ENCODE measurements at places on chromosomes 13 and 19.

DNA sequence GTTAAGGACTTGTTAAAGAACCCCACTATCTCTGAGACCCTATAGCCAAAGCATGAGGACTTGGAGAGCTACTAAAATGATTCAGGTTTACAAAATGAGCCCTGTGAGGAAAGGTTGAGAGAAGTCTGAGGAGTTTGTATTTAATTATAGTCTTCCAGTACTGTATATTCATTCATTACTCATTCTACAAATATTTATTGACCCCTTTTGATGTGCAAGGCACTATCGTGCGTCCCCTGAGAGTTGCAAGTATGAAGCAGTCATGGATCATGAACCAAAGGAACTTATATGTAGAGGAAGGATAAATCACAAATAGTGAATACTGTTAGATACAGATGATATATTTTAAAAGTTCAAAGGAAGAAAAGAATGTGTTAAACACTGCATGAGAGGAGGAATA lies 84.4 kb downstream of the DNAJC15 start:
- DNase-seq: peak; percentile 86

GRCh38 chr19:39193803-39194202 lies 3.0 kb upstream of the NCCRP1 start:
- DNase-seq: no peak

- no peak for DNase-seq
Observed at GRCh38 chr19:39740395-39740794, 2.6 kb upstream of the CLC start.

DNA sequence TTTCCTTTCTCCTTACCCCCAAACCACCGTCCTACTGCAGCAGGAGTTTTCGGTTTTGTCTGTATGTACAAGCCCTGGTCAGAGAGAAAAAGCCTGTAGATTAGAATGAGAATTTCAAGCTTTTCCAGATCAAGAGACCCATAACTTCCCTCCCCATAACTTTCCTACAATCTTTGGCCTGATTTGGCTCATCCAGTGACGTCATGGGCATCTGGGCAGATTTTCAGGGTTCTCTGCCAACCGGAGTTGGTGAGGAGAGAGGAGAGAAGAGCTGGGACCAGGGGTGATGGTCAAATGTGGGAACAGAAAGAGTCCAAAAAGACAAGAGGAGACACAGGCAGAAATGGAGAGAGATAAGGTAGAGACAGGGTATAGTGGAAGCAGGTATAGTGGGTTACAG lies 10.5 kb downstream of the IZUMO2 start:
- DNase-seq: no peak

GRCh38 chr13:21579754-21580316 lies 24.1 kb downstream of the MICU2 start:
- no peak for DNase-seq

DNA sequence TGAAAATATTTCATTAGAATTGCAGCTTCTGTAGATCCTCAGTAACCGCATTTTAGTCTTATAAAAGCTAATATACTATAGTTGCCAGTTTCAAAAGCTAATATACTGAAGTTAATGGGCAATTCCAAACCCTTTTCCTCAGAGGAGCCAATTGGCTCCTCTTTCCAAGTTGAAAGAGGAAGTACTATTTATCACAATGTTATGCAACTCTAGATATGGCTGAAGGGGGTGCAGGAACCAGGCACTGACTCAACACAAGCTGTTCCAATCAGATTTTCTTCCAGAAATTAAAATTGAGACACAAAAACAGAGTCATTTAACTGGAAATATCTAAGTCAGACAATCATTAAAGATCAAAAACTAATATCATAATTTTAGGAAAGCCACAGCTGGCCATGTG lies 258.9 kb downstream of the PCDH20 start:
- no peak for DNase-seq

- DNase-seq: no peak
Observed at GRCh38 chr13:73325723-73326558, 267.1 kb downstream of the KLF5 start.

DNA sequence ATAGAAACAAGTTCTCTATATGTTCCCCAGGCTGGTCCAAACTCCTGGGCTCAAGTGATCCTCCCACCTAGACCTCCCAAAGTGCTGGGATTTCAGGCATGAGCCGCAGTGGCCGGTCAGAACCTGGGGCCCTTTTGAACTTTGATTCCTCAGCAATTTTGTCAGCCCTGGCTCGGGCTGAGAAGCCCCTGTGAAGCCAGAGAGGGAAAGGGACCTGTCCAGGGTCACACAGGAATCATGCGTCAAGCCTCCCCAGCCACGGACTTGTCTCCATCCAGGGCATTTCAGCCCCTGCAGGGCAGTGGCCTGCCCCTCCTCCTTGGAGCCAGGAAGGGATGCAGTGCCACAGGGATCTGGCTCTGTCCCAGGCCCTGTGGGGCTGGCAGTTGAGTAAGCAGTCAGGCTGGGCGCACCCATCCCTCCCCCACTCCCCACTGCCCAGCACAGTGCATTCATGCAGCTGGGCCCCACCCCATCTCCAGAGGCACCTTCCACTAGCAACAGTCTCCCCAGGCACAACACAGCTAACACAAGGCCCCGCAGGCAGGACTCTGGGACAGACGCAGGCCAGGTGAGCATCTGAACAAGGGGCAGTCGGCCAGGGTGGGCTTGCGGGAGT lies at the start of gene CAPS:
TSS of gene CAPS (plus strand) at position 516 of the 619 bp plus-strand sequence. CDS start 153 bp downstream, outside the sequence.
- peak; percentile 28 for DNase-seq

DNA sequence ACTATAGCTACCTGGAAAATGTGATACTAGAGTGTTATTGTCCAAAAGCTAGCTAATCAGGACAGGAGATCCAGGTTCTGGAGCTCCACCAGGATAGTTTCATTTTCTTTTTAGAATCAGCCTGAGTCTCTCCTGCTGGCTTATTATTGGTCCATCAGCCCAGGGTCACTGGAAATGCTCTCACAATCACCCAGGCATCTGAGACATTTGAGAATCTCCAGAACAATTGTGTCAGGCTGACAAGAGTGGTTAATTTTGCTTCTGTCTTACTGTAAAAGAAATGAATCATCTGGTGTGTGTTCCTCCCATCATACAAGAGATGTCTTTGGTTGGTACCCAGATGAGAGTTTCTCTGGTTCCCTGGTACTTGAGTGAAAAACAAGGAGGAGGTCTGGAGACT lies 43.6 kb upstream of the ZNF681 start:
- DNase-seq: no peak

- DNase-seq: no peak
Observed at GRCh38 chr13:48708764-48709163, 55.0 kb downstream of the CYSLTR2 start.

- peak; percentile 45 for DNase-seq
Observed at GRCh38 chr19:15126131-15126910, 19.1 kb downstream of the SYDE1 start.

GRCh38 chr19:40512473-40513344 lies 45.9 kb downstream of the SPTBN4 start:
- no peak for DNase-seq

GRCh38 chr19:7678971-7679751 lies 1.5 kb upstream of the TRAPPC5 start:
- no peak for DNase-seq

- no peak for DNase-seq
Observed at GRCh38 chr13:27854606-27855005, 62.3 kb downstream of the GSX1 start.

GRCh38 chr19:39941615-39942365 lies 7.4 kb upstream of the FCGBP start:
- peak; percentile 28 for DNase-seq

- DNase-seq: no peak
Observed at GRCh38 chr19:51921949-51922348, 5.3 kb upstream of the ZNF613 start.

DNA sequence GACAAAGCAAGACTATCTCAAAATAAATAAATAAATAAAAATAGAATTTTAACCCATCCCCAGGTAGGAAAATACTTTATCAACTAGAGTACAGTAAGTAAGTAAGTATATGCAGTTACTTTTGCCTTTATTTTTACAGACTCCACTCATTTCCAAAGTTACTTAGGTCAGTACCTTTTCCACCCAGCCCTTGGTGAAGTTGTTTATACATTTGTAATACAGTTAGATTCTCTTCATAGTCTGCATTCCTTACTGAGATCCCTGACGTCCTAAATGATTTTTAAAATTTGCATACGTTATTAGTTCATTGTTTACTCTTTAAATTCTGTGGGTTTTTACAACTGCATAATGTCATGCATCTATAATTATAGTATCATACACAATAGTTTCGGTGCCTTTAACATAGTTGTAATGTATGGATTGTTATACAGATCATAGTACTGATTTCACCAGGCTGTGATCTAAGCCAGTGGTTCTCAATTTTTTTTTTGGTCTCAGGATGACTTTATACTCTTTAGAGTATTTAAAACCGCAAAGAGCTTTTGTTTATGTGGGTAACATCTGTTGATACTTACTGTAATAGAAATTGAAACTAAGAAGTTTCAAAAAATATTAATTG lies 10.4 kb downstream of the SETDB2 start:
- DNase-seq: peak; percentile 54

- DNase-seq: no peak
Observed at GRCh38 chr19:6069268-6069791, 41.0 kb downstream of the RFX2 start.

- no peak for DNase-seq
Observed at GRCh38 chr19:27858981-27859581, 1353.9 kb downstream of the UQCRFS1 start.

DNA sequence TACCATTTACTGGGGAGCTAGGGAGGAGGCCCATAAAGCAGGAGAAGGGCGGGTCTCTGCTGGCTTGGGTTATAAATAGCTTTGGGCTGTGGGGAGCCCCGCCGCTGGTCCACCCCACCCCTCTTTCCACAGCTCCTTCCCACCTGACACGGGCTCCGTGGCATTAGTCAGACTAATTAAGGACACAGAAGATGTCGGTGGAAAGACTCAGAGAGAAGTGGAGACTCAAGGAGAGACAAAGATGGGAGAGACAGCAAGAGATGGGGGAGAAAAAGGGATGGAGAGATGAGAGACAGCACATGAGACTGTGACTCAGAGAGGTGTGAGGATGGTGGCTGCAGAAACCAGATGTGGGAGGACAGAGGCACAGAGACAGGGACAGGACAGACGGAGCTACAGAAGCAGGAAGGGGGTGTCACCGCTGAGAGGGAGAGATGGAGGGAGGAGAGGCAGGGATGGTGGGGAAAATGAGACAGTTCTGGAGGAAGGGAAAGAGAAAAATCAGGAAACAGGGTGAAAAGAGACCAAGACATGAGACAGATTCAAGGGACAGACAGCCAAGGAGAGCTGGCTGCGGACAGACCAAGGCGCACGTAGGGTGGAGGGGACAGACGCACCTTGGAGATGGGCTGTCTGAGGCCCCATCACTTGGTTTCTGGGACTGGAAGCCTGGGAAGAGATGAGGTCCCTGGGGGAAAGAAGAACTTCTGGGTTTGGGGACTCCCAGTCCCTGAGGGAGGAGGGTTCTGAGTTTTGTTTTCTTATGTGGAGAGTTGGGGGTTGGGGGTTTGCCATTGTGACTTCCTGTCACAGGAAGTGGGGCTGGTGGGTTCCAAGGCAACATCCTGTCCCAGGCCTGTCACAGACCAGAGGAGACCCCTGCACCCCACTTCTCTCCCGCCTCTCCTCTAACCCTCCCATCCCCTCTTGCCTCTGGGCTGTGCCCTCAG lies 4.1 kb downstream of the ARHGEF1 start:
- DNase-seq: no peak

GRCh38 chr13:51697181-51697580 lies 106.8 kb downstream of the DHRS12 start:
- peak; percentile 23 for DNase-seq

- no peak for DNase-seq
Observed at GRCh38 chr19:55339889-55340783, 460 bp downstream of the KMT5C start.

DNA sequence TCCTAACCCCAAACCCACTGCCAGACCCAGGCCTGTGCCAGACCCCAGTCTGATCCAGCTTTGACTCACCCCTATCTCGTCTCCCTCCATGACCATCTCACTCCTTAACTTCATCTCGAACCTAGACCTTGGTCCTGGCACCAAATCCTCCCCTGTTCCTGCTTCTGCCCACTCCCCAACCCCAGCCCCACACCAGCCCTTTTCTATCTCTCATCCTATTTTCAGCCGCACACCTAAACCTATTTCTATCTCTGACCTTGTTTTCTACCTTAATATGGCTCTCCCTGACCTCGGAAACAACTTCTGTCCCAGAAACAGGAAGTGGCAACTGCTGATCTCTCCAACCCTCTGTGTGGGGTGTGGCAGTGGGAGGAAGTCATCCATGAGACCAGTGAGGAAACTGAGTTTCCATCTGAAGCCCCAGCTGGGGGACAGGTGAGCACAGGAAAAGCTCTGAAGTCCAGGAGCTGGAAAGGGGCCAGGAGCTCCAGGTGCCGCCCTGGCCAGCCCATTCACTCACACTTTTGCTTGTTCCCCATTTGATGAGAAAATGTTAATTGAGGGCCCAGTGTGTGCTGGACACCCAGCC lies 13.7 kb downstream of the PTH2 start:
- no peak for DNase-seq

- no peak for DNase-seq
Observed at GRCh38 chr13:108383667-108384066, 114.1 kb downstream of the TNFSF13B start.

- DNase-seq: peak; percentile 53
Observed at GRCh38 chr13:98285317-98285716, 108.2 kb upstream of the RNF113B start.

GRCh38 chr13:74443631-74444030 lies 309.4 kb upstream of the KLF12 start:
- DNase-seq: peak; percentile 89

- peak; percentile 75 for DNase-seq
Observed at GRCh38 chr19:2475018-2475701, 767 bp upstream of the GADD45B start.

- no peak for DNase-seq
Observed at GRCh38 chr19:1263188-1263587, 5.9 kb upstream of the CIRBP start.

GRCh38 chr19:38792250-38793111 lies 3.5 kb downstream of the LGALS7B start:
- peak; percentile 23 for DNase-seq

DNA sequence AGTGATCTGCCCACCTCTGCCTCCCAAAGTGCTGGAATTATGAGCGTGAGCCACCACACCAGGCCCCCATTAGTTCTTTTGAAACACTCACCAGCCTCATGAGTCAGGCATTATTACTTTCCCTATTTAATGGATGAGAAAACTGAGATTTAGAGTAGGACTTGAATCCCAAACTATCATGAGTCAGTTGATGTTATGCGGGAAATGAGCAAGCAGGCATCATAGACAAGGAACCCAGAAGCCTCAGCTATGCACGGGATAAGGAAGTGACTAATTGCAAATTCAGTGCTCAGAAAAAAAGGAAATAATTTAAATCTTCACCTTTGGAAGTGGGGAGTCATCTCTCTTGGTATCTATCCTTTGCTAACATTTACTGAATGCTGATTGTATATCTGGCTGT lies 217.5 kb downstream of the ABCC4 start:
- peak; percentile 86 for DNase-seq

DNA sequence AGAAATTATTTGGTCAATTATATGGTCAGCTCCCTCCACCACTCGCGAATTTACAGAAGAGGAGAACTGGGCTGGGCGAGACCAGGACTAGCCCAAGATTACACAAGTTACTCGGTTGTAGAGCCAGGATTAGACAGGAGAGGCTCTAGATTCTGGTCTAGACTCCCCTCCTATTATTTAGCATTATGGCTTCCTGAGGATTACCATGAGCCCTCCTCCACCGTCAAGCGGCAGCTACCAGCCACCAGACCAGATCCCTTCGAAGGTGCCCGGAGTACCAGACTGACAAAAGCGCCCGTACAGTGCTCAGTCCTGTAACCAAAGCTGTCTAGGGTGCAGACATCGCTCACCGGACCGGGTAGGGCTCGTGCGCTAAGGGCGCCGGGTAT lies 497 bp upstream of the MLNR start:
- peak; percentile 28 for DNase-seq

- no peak for DNase-seq
Observed at GRCh38 chr19:17861542-17862402, 2.1 kb downstream of the RPL18A start.

Measured in fibroblast of skin of right biceps (primary cell).